CD4-positive, alpha-beta T cell treated with Interleukin-4 for 4 hours (primary cell): ENCODE measurements at places on chromosomes 3 and 15.

GRCh38 chr15:91549581-91549980, 303.9 kb upstream of the SLCO3A1 start:
- DNase-seq: no peak

- DNase-seq: peak; percentile 19
Measured at GRCh38 chr15:69161079-69161877, 843 bp downstream of the GLCE start.

- no peak for DNase-seq
Measured at GRCh38 chr15:67911727-67912126, 71.9 kb upstream of the RNU6-1 start.

GRCh38 chr3:128502712-128503111, 9.7 kb upstream of the GATA2 start:
- DNase-seq: no peak

DNA sequence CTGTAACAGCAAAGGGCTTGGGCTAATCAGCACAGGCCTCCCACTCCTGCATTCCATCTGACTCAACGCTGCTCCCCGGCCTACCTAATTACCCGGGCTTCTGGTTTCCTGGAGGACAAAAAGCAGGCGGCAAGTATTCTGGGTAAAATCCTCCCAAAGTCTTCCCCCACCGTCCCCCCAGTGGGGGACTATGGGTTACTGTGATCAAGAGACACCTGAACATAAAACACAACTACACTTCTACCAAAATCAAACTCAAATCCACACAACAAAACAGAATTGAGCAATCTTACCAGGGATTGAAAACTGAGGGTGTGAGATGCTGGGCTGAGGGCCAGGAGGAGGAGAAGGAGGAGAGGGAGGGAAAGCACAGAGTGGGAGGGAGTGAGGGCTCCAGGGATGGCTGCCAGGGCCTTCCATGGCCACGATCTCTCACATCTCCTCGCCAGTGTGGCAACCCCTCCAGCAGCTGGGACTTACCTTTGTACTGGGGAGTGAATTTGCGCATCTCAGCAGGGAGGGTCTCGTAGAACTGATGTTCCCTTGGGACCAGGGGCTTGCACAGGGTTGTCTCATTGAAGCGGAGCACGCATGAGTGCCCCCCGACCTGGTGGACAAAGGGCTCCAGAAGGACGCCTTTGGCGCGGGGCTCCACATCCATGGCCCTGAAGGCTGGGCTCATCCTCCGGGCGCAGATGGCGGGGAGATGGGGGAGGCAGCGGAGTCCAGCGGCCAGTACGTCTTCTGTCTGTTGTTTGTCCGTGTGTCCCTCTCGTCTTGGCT, 9.1 kb upstream of the NCKIPSD start:
- DNase-seq: no peak

DNA sequence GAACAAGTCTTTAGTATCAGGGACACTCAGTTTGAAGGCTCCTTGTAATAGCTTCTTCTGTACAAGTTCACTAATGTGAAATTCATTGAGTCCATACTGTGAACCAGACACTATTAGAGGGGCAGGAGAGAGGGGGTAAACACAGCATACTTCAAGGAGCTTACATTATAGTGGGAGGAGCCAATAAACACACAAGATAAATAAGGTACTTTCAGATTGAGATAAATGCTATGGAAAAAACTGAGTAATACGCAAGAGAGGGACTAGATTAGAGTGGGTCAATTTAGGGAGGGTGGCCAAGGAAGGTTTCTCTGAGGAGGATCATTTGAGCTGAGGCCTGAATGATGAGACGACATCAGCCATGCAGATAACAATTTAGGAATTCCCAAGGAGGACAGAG, 3.1 kb upstream of the AKAP13 start:
- no peak for DNase-seq

DNA sequence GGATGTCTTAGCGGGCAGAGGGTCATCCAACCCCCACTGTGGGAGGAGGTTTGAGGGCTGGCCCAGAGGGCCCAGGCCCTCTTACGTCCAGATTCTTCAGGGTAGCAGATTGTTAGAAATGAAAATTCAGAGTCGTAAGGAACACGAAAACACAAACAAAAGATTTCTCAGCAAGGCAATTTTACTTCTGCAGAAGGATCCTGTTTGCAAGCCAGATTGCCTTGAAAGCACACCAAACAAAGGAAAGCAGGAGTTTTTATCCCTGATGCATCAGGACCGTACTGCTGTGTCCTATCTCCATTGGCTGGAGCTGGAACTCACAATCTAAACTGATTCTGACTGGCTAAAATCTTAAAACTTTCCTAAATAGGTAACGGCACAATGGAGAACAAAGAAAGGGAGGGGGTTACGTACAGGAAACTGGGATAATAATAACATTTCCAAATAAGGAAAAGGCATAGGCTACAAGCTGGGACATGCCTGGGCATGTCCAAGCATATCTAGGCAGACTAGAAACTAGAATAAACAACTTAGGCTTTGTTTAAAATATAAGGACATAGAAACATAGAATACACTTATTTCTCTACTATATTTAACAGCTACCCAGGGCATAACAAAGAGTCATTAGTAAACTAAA, 97.3 kb upstream of the C2CD4B start:
- DNase-seq: no peak

GRCh38 chr3:9105421-9105820, 142.1 kb upstream of the RAD18 start:
- no peak for DNase-seq

GRCh38 chr3:23202203-23202920, 765 bp upstream of the UBE2E2 start:
- no peak for DNase-seq

- DNase-seq: no peak
Measured at GRCh38 chr15:23472678-23473077, 25.6 kb upstream of the GOLGA6L2 start.

DNA sequence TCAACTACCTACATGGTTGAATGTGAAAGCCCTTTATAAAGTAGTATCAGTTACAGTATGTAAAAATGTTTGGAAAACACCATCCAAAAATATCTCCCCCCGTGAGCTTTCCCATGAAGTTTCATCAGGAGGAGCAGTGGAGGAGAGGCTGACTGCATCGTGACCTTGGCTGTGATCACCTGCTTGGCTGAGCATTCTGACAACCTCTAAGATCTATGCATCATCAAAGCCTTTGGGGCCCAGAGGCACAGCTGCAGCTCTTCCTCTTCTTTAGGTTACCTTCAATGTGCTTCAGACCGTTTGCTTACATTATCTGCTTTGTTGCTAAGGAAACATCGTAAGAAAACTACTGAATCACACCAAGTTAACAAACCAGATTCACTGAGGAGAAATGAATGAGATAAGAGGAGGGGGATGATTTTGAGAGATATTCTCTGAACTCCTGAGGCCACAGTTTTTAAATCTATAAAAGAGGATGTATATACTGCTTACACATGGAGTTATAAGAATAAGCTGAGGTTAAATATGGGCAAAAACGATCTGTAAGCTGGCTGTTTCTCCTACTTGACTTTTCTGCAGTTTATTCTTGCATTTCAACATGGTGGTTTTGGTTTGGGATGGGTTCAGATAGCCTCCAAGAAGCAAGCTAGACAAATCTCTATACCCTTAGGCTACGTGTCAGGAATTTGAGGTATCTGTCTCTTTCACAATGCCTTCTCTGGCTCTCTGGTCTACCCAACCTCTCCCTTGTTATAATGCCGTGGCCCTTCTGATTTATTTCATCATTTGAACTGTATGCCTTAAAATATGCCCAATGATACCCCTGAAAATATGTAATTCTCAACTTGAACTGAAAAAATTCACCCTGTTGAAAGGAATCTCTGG, 4.0 kb downstream of the GCSAM start:
- peak; percentile 86 for DNase-seq
